Right atrium auricular region (tissue), 2 donors: ENCODE measurements at places on chromosomes 16 and 17. TPM values are rescaled to one million over a fixed set of nuclear protein-coding genes. Genes with fewer than 3 reads are reported as not detected.

Gene MYH10
- total RNA-seq, result 48.9 TPM

GRCh38 chr16:76114681-76115080, 162.5 kb upstream of the CNTNAP4 start:
- no peak for DNase-seq

Gene KRT23
- not detected for total RNA-seq

Gene CAVIN1
- 202 TPM for total RNA-seq

DNA sequence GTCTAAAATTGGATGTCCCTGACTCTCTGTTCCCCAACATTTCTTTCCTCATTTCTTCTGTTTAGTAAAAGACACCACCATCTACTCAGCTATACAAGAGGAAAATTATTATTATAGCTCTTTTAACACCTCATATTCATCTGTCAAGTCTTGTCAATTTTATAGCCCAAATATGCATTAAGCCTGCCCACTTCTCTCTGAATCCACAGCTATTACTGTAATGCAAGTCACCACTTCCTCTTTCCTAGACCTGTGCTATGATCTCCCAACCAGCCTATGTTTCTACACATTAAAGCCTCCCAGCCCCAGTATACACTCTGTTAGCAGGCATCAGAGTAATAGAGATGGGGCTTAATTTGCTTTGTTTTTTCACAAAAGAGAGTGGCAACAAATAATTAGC, 252.9 kb downstream of the GRIN2A start:
- DNase-seq, result no peak

DNA sequence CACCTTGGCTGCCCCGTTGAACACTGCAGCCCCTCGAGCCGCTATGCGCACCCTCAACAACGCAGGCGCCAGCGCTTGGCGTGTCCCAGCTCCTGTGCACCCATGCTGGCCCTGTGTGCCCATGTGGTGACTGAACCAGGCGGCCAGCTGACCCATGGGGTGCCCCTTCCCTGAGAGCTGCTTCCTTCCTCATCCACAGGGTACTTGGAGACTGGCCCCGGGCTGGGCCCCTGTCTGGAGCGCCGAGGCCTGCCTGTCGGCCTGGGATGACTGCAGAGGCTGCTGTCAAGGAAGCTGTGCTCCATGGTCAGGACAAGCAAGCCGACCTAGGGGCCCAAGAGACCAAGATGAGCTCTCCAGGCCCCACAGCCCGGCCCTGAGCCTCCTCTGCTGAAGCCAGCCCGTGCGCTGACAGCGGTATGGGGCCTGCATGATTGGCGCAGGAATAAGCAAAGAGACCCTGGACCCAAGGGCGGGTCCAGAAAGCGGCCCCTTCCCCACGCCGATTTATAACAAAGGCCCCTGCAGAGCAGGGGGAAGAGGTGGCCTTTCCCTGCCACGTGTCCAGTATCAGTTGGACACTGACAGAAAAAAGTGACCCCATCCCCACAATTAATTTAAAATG, 21.6 kb upstream of the BAHCC1 start:
- no peak for DNase-seq

DNA sequence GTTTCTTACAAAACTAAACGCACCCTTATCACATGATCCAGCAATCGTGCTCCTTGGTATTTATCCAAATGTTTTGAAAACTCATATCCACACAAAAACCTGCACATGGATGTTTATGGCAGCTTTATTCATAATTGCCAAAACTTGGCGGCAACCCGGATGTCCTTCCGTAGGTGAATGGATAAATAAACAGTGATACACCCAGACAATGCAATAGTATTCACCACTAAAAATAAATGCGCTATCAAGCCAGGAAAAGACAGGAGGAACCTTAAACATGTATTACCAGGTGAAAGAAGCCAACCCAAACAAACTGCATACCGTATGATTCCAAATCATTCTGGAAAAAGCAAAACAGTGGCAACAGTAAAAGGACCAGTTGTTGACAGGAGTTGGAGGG, 10.0 kb downstream of the SPATA32 start:
- DNase-seq, result no peak

- DNase-seq, result no peak
Measured at GRCh38 chr16:30748634-30749445, 615 bp downstream of the PHKG2 start.

GRCh38 chr16:14168146-14168545, 97.0 kb downstream of the MRTFB start:
- no peak for DNase-seq

- DNase-seq, result no peak
Measured at GRCh38 chr16:50940275-50940854, 198.5 kb downstream of the CYLD start.

- peak; percentile 81 for DNase-seq
Measured at GRCh38 chr17:82592767-82593589, 55.3 kb downstream of the WDR45B start.

DNA sequence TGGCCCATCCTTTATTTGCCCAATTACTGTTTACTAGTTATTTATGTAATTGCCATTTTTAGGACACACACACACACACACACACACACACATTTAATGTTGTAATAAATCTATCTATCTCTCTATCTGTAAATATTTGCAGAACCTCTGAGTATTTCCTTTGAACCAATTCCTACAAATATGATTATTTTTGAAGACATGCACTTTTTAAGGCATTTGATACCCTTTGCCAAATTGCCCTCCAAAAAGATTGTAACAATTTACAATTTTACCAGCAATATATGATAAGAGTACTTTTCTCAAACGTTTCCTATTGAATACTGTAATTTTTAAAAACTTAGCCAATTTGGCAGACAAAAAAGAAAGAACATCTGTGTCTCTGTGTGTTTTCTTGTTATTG, 143.8 kb upstream of the FOXF1 start:
- DNase-seq, result no peak

DNA sequence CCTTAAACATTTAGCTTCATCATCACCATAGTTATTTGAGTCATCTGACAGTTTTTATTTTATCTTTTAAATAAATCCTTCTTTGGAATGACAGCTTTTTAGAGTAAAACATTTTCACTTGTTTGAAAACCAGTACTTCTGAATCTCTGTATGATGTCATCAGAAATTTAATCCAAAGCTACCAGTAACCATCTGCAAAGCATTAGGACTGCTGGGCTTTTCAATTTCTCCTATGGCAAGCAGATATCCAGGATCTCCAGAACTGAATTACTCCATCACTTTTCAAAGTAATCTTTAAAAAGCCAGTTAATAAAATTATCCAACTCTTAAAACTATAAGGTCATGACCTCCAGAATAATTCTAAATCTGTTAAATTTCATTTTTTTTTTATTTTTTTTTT, 51.5 kb downstream of the CHCT1 start:
- no peak for DNase-seq

DNA sequence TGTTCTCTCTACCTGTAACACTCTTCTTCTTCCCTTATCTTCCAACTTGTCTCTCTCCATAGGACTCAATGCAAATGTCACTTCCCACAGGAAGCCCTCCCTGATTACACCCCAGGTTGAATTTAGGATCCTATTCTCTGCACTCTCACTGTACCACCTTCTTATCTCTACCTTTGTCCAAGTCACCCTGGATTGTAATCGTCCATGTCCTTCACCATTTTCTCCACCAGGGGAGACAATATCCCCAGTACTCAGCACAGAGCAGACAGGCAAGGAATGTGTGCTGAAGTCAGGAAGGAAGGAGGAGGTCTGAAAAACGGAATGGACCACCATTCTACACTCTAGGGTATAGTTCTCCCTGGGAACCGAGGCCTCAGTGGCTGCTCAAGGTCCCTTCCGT, 14.2 kb downstream of the C16orf82 start:
- DNase-seq, result no peak

Gene ADAP2
- total RNA-seq, result 11.1 TPM

DNA sequence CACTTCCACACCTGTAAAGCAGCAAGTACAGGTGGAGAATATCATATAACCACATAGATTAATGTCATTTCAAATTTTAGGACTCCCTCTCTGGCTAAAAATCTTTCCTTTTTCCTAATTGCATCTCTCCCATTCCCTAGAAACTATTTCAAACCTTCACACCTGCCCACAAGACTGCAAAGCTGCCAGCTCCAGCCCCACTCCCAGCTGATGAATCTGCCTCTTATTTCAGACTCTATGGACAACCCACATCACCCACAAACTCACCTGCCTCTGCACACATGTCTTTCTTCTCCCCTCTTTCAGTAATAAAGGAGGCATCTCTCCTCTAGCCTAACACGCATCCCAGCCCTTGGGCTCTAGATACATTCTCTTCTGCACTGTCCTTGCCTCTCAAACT, 315.1 kb downstream of the GRIN2A start:
- DNase-seq, result no peak

Gene KRT33A
- not detected for total RNA-seq

Gene CRISPLD2
- 58.4 TPM for total RNA-seq

DNA sequence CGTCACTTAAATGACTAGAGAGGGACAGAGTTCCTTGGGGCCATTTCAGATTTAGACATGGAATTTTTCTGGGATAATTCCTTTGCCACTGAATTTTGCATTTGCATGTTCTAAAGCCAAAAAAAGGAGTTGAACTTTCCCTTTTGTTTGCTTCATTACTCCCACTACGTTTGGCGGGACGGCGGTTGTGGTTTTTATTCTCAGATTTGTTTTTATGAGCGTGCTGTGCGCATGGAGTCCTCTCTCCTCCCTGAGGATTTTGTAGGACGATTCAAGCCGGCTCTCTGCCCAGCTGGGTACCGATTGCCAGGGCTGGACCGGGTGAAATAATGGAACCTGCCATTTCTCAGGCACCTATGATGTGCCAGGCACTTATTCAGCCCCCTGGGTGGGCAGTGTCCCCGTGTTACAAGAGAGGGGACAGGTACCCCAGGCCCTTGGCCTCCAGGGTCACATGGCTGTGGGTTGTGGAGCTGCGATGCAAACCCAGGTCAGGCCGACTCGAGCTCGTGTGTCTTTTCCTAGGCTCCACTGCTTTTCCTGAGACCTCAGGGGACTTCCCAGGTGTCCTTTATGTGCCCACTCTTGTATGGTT, 18.8 kb downstream of the CMIP start:
- no peak for DNase-seq

Gene CTF1
- 7.6 TPM for total RNA-seq

DNA sequence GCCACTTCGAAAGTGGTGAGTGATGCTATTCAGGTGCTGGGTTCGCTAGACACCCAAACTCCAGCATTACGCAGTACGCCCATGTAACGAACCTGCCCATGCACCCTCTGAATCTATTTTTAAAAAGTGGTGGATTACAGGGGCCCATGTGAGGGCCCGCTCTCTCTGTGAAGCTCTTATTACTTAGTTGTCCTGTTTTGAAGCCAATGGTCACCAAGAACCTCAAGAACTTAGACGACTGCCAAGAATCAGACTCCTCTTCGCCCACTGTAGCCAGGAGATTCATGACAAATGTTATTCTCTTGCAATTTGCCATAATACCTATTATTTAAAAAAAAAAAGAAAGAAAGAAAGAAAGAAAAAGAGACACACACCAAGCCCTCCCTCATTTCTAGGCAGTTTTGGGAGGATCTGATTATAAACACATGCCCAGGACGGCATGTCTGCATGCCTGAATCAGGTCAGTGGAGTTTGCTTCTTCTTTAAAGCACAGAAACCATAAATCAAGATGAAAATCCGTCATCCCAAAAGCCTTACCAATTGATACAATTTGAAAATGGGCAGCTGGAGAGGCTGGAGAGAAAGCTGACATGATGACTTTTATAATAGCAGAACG, 108.6 kb downstream of the IRX3 start:
- no peak for DNase-seq

- no peak for DNase-seq
Measured at GRCh38 chr16:85929259-85929721, 30.3 kb downstream of the IRF8 start.

Gene BCL6B
- total RNA-seq, result 6.1 TPM

- DNase-seq, result no peak
Measured at GRCh38 chr17:79740413-79740812, 9.7 kb downstream of the ENPP7 start.

DNA sequence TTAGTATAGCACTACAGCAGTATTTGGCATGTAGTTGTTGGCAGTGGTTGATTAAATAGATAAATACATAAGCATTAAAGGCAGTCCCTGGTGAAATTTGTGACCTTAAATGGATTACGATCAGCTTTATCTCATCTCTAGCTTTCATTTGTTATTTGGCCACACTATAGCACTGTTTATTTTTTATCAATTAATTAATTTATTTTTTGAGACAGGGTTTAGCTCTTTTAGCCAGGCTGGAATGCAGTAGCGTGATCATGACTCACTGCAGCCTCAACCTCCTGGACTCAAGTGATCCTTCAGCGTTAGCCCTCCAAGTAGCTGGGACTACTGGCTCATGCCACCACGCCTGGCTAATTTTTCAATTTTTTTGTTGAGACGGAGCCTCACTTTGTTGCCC, 18.7 kb upstream of the ARHGAP17 start:
- DNase-seq, result no peak

GRCh38 chr17:15958484-15958854, 13.5 kb downstream of the ADORA2B start:
- DNase-seq, result no peak
